ENCODE measurements at places on chromosomes 2 and 18.

DNA sequence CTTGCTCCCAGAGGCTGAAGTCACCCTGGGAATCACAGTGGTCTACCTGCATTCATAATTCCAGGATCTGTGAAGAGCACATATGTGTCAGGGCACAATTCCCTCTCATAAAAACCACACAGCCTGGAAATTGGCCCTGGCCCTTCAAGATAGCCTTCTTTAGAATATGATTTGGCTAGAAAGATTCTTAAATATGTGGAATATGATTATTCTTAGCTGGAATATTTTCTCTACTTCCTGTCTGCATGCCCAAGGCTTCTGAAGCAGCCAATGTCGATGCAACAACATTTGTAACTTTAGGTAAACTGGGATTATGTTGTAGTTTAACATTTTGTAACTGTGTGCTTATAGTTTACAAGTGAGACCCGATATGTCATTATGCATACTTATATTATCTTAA is 24.2 kb downstream of the ICOS start:
- no peak for DNase-seq

GRCh38 chr2:179862898-179863458 is 1.6 kb upstream of the ZNF385B start:
- no peak for DNase-seq

DNA sequence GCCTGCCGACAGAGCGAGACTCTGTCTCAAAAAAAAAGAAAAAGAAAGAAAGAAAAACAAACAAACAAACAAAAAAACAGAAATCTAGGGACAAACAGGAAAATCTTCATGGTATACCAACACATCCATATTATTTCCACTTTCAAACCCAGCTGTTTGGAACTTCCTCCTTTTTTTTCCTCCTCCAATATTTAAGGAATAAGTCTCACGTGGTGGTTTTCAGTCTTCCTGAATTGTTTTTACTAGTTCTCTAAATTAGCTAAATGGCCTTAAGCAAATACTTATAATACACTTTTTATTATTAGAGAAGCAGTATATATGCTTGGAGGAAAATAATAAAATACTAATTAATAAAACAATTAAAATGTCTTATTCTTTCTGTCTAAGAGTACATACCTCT is 48.7 kb upstream of the GLS start:
- DNase-seq: no peak

DNA sequence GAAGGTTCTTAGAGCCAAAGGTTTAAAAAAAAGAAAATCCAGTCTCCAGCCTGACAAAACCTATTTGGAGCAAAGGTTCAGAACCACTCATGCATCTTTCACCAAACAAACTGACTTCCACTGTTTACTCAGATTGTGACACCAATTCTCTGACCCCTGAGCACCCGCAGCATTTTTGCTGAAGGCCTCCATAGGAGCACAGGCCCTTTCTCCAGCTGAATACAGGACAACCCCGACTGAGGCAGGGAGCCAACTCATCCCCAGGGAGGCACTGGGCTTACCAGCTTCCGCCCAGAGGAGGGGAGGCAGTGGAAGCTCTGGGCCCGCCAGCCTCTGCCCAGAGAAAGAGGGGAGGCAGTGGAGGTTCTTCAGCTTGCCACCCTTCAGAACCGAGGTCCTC is 51.0 kb upstream of the CNGA3 start:
- no peak for DNase-seq

DNA sequence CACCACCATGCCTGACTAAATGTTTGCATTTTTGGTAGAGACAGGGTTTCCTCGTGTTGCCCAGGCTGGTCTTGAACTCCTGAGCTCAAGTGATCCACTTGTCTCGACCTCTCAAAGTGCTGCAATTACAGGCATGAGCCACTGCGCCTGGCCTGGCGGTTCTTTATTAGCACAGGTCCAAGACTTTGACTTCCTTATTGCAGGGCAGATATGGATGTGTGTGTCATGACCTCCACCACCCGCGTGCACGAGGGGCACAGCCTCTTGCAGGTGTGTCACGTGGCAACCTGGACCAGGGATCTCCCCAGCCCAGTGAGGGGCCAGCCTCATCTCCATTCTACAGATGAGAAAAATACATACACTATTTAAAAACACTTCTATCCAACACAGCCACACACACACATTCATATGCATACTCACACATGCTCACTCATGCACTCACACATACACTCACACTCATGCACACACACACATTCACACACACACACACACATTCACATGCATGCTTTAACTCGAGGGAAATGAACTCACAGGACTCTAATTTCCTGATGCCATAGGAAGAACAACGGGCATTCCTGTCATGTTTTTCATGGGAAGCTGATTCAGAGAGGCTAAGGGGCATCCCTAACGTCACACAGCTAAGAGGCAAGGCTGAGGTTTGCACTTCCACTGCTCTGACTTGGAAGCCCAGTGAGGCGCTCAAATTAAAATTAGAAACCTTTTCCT is 38.8 kb downstream of the RRM2 start:
- no peak for DNase-seq

GRCh38 chr18:39198376-39198775 is 1632.8 kb upstream of the CELF4 start:
- DNase-seq: no peak

- DNase-seq: no peak
These were observed 777.0 kb downstream of the CPS1 start for GRCh38 chr2:211333377-211333776.
